Caco-2 (cell line): ENCODE measurements at places on chromosomes 1 and 21.

GRCh38 chr1:189149547-189150375 lies 1327.9 kb downstream of the BRINP3 start:
- peak; percentile 88 for DNase-seq

- DNase-seq = no peak
These were observed 15.0 kb downstream of the SKI start for GRCh38 chr1:2242814-2243725.

- DNase-seq = peak; percentile 13
These were observed 67.1 kb upstream of the PTGFRN start for GRCh38 chr1:116842654-116843053.

- no peak for DNase-seq
These were observed 29.8 kb downstream of the UCK2 start for GRCh38 chr1:165857046-165857801.

DNA sequence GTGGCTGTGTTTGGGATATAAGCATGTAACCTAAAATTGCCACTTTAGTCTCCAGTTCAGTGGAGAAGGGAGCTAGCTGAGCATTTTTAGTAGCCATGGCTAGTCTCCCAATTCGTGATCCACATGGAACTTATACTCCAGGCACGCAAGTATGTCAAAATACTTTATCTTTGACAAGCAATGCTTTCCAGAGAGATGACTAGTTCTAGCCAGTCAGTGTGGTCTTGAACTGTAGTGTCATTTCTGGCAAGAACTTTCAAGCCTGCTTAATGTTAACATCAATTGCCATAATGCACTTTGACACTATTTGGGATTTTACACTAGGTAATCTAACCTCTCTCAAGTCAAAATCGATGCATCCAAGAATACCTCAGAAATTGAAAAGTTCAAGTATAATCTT lies 660.0 kb downstream of the PTPRC start:
- DNase-seq = no peak

GRCh38 chr1:92538413-92539061 lies 51.8 kb upstream of the GFI1 start:
- DNase-seq = no peak

GRCh38 chr1:8871539-8871935 lies 6.9 kb downstream of the ENO1 start:
- no peak for DNase-seq
